GM23248 (cell line): ENCODE measurements at places on chromosomes 7 and 10. TPM values are rescaled to one million over a fixed set of nuclear protein-coding genes. Genes with fewer than 3 reads are reported as not detected.

GRCh38 chr10:31607481-31607880 is 288.5 kb downstream of the ZEB1 start:
- H3K36me3 ChIP-seq: no peaks in the 10 kb centered on the region
- H3K4me3 ChIP-seq: no peak overlapping the region
- no peaks in the 10 kb centered on the region for H3K27me3 ChIP-seq
- DNase-seq: no peak
- H3K27ac ChIP-seq: no peak overlapping the region

GRCh38 chr10:65413001-65413400 is 1512.8 kb upstream of the LRRTM3 start:
- no peak overlapping the region for H3K4me3 ChIP-seq
- no peaks in the 10 kb centered on the region for H3K4me1 ChIP-seq
- no peak overlapping the region for H3K27ac ChIP-seq

GRCh38 chr7:151241755-151242096 is 6.8 kb downstream of the SMARCD3 start:
- DNase-seq: no peak
- 0 out of 2 replicates have a peak, but pooled peaks cover 4% of the 10 kb centered on the region for H3K4me1 ChIP-seq
- no peak overlapping the region for H3K4me3 ChIP-seq
- peaks cover 19% of the 10 kb centered on the region; the same call in 1 of the 2 replicates for H3K36me3 ChIP-seq
- no peak overlapping the region for H3K27ac ChIP-seq

- H3K4me1 ChIP-seq: peaks cover 22% of the 10 kb centered on the region
- no peak overlapping the region for H3K27ac ChIP-seq
- peak; percentile 68 for DNase-seq
- no peak overlapping the region for H3K4me3 ChIP-seq
- no peaks in the 10 kb centered on the region for H3K36me3 ChIP-seq
Measured at GRCh38 chr7:121113288-121113687, 124.8 kb downstream of the CPED1 start.

DNA sequence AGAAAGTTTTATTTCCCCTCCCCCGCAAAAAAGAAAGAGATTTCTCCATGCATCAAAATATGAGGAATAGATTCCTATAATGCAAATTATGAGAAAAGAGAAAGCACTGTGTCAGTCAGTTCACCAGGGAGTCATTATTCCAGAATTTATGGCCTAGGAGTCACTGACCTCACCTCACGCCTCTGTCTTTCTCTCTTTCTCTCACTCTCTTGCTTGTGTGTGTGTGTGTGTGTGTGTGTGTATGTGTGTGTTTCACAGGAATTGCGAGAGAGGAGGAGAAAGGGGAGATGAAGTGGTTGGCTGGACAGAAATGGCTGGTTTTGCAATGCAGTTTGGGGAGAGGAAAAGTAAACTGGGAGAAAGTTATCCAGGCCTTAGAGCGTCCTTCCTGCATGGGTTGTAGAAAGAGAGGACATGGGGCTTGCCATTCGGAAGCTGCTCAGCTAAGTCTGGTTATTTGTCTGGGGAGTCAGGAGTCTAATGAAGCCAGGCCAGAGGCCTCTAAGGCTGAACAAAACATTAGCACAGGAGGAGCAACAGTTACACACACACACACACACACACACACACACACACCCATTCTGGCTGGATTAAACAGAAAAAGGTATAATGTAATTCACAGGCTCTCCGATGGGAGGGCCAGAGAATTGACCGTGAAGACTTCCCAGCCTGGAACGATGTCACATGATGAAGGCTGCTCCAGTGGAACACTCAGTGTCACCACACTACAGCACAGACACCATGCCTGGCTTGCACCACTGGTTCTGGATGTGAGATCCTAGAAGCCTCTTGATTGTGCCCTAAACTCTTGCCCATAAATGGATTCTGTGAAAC is 12.8 kb upstream of the FFAR4 start:
- H3K27ac ChIP-seq: no peak overlapping the region
- H3K4me1 ChIP-seq: no peaks in the 10 kb centered on the region; the same call in 1 of the 2 replicates
- H3K27me3 ChIP-seq: no peaks in the 10 kb centered on the region
- DNase-seq: no peak
- H3K36me3 ChIP-seq: no peaks in the 10 kb centered on the region

GRCh38 chr10:132938472-132939339 is 3.7 kb downstream of the CFAP46 start:
- H3K4me3 ChIP-seq: no peak overlapping the region
- DNase-seq: peak; percentile 33
- H3K36me3 ChIP-seq: no peaks in the 10 kb centered on the region
- no peak overlapping the region for H3K27ac ChIP-seq

GRCh38 chr7:14698239-14698638 is 204.3 kb downstream of the DGKB start:
- DNase-seq: peak; percentile 21
- no peak overlapping the region for H3K27ac ChIP-seq
- no peaks in the 10 kb centered on the region for H3K36me3 ChIP-seq
- no peak overlapping the region for H3K4me3 ChIP-seq

DNA sequence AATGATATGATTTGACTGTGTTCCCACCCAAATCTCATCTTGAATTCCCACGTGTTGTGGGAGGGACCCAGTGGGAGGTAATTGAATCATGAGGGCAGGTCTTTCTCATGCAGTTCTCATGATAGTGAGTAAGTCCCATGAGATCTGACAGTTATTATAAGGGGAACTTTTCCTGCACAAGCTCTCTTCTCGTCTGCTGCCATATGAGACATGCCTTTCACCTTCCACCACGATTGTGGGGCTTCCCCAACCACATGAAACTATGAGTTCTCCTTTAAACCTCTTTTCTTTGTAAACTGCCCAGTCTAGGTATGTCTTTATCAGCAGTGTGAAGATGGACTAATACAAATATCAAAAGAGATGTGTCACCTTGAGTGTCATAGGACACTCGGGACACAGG is 502.7 kb upstream of the PODXL start:
- no peak overlapping the region for H3K27ac ChIP-seq
- DNase-seq: no peak
- no peaks in the 10 kb centered on the region for H3K36me3 ChIP-seq
- H3K4me1 ChIP-seq: peaks cover 4% of the 10 kb centered on the region
- peaks cover 10% of the 10 kb centered on the region; the same call in 1 of the 2 replicates for H3K27me3 ChIP-seq
- H3K4me3 ChIP-seq: no peak overlapping the region

Gene C10orf67
- total RNA-seq: under 0.01 and 0.25 TPM in 2 replicates

Gene FAM25C
- total RNA-seq: not detected in 2 replicates
